Cortex of kidney (tissue), 1 donor: ENCODE measurements at places on chromosomes 13 and 19.

DNA sequence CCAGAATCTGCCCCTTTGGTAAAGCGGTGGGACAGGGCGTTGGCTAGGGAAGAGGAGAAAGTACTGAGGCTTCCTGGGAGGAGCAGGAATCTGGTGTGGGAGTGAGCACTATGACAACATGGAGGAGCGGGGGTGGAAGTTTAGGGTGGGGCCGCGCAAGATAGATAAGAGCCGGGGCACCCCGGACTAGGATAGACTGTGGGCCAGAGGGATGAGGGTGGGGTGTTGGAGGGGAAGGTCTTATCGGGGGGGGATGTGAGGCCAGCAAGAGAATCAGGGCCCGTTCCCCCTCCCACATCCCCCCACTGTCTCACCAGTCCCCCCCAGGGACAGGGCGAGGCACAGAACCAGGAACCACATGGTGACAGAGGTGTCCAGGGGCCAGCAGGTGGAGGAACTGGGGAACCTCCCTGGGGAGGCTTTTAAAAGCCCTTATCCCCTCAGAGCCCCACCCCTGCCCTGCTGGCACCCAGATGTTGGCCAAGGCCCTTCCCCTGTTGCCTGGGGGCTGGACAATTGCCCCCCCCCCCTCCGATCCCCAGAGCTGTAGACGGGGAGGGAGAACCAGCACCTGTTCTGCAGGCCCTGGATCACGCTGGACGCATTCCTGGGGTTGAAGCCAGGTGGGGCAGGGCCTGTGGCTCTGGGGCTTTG is at the start of gene KLK1:
KLK1 (minus strand) TSS at position 399 of the 654 bp plus-strand sequence; CDS start at position 360, 39 bp downstream.
- no peak for DNase-seq

- DNase-seq = no peak
Observed at GRCh38 chr13:79451500-79451962, 29.4 kb upstream of the NDFIP2 start.

- DNase-seq = no peak
Observed at GRCh38 chr13:50732712-50733111, 110.8 kb downstream of the DLEU7 start.

GRCh38 chr13:74465271-74465670 is 331.1 kb upstream of the KLF12 start:
- no peak for DNase-seq

- no peak for DNase-seq
Observed at GRCh38 chr19:58558066-58558622, at the start of gene UBE2M. Gene UBE2M (minus strand): TSS chr19:58558611. CDS start chr19:58558381, 230 bp downstream.
